ENCODE measurements at places on chromosomes 7 and 10.
A peak's percentile ranks its signal among the peaks of the same experiment; 100 is the strongest.

DNA sequence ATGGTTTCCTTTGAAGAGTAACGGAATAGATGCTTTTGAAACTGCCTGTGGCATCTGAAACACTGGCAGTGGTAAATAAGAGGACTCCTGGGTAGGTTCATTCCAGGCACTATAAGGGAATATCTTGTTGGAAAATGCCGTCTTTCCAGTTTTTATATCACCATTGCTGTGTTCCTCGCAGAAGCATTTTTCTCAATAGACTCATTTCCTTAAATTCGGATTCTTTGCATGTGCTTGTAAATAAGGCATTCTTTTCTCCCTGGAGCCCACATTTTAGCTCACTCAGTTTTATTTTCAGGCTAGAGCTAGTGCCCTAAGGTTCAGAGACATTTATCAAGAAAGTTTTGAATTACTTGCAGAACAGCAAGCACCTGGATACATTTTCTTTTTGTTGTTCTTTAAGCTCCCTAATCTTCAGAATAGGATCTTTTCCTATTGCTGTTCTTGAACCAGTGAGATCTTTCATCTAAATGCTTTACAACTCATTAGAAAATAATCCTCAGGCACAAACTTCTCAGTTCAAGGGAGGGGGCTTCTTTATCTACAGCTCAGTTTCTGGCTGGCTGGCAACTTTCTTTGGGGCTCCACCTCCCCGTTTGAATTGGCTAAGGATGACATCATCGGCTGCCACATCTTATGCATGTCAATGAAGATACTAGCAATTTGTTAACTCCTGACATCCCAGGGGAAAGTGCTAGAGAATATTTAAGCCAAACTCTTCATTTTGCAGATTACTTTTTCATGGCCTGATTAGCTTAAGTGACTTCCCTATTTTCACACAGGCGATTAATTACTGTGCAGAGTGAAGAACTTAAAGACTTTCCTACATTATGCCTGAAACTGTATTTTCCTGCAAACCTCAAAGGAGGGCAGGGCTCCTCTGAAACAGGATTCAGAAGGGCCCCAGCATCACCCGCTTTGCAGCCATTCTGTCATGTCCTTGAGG, 133.7 kb upstream of the RSU1 start:
- DNase-seq: no peak

- DNase-seq: peak; percentile 10
These were observed 336.9 kb upstream of the NPSR1 start for GRCh38 chr7:34320926-34321661.

GRCh38 chr7:80288175-80289122, 153.8 kb downstream of the GNAI1 start:
- DNase-seq: peak; percentile 21

GRCh38 chr10:15814565-15814964, 45.7 kb downstream of the MINDY3 start:
- DNase-seq: no peak

DNA sequence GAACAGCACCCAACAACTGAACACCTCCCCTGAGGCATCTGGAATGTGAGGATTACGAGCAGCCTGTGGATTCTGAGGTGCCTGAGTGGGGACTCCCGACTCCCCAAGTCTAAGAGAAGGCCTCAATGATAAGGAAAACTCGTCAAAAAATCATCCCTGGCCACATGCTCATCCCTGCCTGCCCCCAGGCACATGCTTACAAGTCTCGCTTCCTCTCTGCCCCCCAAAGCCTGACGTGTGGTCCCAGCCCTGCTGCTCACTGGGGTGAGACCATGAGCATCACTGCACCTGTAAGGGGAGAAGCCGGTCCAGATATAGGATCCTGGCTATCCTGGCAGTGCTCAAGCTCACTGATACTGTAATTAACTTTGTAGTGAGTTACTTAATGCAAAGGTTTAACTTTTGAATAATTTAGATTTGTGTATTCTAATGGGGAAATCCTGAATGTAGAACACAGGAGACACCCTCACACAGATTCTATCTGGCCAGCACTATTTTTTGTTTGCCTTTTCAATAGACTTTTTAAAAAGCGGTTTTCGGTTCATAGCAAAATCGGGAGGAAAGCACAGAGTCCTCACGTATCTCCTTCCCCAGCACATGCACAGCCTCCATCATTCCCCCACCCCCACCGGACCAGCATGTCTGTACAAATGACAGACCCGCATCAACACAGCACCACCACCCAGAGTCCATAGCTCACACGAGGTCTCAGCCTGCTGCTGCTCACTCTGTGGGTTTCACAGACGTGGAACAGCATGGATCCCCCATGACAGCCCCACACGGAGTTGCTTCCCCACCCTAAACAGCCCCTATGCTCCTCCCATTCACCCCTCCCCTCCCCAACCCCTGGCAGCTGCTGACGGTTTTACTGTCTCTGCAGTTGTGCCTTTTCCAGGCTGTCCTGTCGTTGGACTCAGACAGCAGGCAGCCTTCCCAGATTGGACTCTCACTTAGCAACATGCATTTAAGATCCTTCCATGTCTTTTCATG, 167.9 kb downstream of the DIP2C start:
- DNase-seq: no peak

GRCh38 chr10:80538481-80539185, 931 bp downstream of the SH2D4B start:
- no peak for DNase-seq

DNA sequence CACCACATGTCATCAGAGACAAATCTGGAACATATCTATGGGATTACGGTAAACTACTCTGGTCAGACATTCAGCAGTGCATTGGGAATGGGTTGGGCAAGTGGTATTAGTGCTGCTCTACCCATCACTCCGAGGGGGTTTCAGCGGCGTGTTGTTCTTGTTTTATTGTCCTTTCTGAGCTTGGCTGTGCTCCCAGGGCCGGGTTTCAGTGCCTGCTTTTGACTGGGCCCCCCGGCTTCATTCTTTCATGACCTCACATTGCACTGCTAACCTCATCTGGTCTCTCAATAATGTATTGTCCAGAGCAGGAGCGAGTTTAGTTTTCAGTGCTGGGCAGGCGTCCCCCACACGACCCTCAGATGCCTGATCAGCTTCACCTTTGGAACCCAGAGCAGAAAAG, 364.6 kb downstream of the PAXIP1 start:
- no peak for DNase-seq

- DNase-seq: no peak
These were observed 23.4 kb downstream of the HYCC1 start for GRCh38 chr7:22990588-22990949.

- DNase-seq: no peak
These were observed 188.6 kb downstream of the AUTS2 start for GRCh38 chr7:69786730-69787395.

GRCh38 chr7:130909161-130909836, 175.3 kb upstream of the KLF14 start:
- no peak for DNase-seq
